Mucosa of descending colon (tissue), 3 donors: ENCODE measurements at places on chromosomes 3 and 15. TPM values are rescaled to one million over a fixed set of nuclear protein-coding genes. Genes with fewer than 3 reads are reported as not detected.
A peak's percentile ranks its signal among the peaks of the same experiment; 100 is the strongest.

- DNase-seq, result no peak
Observed at GRCh38 chr3:136122006-136122405, 74.1 kb downstream of the MSL2 start.

DNA sequence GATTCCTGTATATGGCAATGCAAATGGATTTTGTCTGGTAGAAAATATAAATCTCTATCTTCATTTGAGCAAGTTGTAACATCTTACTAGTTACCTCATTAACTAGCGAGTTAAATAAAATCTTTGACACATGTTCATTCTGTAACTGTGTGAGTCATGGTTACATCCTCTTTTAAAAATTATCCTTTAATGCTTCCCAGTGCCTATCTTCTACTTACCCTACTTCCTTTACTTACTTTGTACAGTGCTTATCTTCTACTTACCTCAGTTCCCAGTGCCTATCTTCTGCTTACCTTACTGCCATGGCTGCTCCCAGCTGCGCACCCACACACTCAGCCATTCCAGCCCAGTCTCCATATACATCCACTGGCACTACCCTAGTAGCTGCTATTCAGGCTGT is 71.9 kb upstream of the GOLGA8B start:
- DNase-seq, result no peak

- DNase-seq, result no peak
Observed at GRCh38 chr15:36432161-36432560, 147.3 kb upstream of the CDIN1 start.

- DNase-seq, result peak; percentile 27
Observed at GRCh38 chr3:129620828-129621559, 14.5 kb upstream of the PLXND1 start.

- no peak for DNase-seq
Observed at GRCh38 chr3:51216291-51216690, 168.8 kb upstream of the MANF start.

DNA sequence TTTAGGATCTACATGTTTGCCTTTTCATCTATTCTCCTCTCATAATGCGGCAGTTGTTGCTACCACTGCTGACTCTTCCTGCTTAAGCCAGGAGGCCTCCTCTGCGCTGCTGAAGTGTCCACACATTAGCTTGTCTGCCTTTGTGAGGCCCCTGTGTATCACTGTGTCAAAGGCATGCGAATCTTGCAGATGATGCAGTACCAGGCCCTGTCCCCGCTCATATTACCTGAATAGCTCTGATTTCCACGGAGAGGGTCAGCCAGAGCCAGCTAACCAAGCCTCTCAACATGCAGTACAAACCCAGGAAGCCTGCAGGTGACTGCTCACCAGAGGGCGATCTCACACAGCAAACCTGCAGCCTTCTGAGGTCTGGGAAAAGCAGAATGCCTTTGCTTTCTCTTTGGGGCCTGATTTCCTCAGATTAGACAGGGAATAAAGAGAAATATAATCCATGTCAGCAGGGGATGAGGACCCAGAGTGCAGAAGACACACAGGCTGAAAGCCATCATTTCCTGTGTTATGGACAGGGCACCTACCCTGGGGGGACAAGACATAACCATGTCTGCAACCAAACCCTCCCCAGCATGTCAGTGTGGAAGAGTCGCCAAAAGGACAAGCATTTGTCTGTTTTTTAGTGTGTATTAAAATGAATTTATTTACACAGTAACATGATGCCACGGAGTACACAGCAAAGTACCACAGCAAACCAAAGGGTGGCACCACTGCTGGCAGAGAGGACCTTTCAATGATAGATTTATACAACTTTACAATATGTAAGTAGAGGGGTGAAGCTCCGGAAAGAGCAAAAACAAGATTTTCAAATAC is 36.8 kb upstream of the TSPAN3 start:
- DNase-seq, result peak; percentile 79

DNA sequence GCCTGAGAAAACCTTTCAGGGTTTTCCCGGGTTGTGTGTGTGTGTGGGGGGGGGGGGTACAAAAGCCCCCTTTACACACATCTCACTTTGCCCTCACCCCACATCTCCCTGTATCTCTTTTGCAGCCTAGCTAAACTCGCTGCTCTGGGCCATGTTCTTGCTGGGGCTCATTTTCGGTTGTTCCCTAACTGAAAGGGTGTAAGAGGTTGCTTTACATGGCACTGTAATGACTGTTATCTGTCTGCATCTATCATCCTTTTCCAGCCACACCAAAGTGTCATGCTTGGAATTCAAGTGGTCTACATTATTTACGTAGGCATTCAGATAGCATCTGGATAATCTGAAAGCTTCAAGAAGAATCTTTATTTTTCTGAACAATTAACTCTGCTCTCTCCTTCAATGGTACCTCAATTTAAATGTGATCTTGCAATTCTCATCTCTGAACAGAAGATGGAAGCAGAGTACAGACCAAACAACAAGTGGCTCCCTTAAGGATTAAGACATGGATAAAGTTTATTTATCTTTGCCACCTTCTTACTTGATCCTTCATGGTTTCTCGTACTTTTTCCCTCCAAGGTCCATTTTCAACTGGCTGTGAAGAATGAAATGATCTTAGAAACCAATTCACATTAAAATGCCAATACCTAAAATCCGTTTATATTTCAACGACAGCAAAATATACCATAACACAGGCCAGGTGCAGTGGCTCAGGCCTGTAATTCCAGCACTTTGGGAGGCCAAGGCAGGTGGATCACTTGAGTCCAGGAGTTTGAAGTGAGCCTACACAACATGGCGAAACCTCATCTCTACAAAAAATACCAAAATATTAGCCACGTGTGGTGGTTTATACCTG is 34.9 kb downstream of the DCLK3 start:
- DNase-seq, result no peak

DNA sequence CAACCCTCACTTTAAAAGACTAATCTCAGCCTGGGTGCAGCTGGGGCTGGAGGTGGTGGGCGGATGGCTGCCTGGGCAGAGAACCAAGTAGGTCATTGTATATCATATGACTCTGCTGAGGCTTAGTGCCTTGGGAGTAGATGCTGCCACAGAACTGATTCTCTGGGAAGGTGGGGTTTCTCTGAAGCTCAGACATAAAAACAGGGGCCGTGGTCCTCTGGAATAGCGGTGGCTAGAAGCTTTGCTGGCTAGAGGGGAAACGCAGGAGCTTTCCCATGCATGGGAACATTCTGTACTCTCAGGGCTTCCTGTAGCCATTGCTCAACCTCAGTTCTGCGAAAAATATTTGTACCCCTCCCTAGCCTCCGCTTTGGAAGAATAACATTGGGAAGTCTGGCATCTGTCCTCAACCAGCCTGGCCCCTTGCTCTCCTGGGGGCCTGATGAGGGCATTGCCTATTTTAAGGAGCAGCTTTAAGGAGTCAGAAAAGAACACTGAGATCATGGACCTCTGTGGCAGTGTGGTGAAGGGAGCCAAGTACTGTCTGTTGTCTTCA is 14.7 kb downstream of the TIMP4 start:
- DNase-seq, result no peak

- no peak for DNase-seq
Observed at GRCh38 chr15:76274226-76274625, 37.0 kb downstream of the ETFA start.

The PPP1R14D gene
- total RNA-seq, result 186 TPM

The CKMT1B gene
- 242 TPM for total RNA-seq

The MTHFS gene
- 19.2 TPM for total RNA-seq

The SI gene
- 29.5 TPM for total RNA-seq

The SSUH2 gene
- 5.3 TPM for total RNA-seq
